Fibroblast of upper back skin (primary cell): ENCODE measurements at places on chromosomes 7 and 10.

DNA sequence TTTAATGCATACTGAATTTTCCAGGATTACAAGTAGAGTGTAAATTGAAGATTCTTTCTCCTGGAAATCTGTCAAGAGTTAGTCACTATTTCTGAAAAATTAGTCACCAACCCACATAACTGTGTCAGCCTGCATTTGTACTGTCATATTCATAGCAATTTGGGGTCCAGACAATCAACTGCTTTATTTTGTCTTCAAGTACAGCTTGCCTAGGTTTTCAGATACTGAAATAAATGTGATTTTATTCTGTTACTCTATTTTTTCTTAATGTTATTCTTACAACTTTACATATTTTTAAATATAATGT lies 55.1 kb downstream of the CUBN start:
- peak; percentile 71 for DNase-seq

GRCh38 chr7:103594186-103594585 lies 148.2 kb upstream of the SLC26A5 start:
- DNase-seq, result no peak

- no peak for DNase-seq
These were observed 2.9 kb downstream of the FAM24B start for GRCh38 chr10:122876467-122876855.

- no peak for DNase-seq
These were observed 244.3 kb downstream of the PHF14 start for GRCh38 chr7:11217848-11218565.

DNA sequence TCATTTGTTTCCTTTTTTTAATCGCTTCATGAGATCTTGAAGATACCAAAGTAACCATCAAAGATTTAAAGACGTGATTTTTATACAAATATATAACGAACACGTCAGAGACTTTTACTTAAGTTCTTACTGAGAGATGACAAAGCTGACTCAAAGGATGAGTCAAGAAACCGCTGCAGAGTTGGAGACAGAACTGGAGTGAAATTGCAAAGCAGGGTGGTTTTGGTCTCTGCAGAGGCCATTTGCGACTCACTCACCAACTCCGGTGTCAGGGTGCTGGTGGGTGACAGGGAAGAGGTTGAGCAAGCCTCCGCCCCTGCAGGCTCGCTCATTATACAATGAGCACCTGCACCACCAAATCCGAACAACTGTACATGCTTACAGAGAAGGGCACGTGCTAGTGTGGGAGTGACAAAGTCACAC lies 75.2 kb downstream of the DNAJB6 start:
- peak; percentile 79 for DNase-seq

DNA sequence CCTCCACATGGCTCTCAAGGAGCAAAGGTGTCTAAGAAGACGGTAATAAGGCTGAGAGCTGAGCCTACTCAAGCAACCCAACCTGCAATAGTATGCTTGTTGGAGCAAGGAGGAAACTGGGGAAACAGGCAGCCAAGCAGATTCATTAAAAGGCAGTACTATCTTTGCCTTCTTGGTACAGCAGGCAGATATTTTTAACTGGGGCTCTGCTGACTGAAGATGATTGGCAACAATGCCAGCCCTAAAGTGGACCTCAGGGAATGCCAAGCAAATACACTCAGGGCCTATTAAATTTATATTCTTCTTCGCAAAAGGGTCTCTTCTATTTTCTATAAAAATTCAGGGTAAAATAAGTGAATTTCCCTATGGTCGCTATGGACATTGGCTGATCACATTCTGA lies 109.4 kb upstream of the PCGF5 start:
- no peak for DNase-seq

DNA sequence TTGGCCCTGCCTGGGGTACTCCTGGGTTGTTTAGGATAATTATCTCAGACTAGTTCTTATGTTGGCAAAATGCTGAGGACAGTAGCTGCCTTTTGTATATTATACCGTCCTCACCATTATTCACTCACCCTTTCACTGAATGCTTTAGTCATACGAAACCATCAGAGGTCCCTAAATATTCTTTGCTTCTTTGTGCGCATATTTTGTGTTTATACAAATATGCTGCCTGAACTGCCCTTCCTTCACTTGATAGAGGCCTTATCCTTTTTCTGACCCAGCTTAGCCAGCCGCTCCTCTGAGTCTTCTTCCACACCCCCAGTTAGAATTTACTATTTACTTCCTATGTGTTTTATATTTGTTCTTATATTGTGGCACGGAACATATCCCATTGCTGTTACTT lies 70.2 kb upstream of the OSBPL3 start:
- DNase-seq, result no peak

GRCh38 chr10:95988702-95989101 lies 54.7 kb upstream of the CCNJ start:
- no peak for DNase-seq

- DNase-seq, result no peak
These were observed 68.8 kb downstream of the OAT start for GRCh38 chr10:124349996-124350280.

DNA sequence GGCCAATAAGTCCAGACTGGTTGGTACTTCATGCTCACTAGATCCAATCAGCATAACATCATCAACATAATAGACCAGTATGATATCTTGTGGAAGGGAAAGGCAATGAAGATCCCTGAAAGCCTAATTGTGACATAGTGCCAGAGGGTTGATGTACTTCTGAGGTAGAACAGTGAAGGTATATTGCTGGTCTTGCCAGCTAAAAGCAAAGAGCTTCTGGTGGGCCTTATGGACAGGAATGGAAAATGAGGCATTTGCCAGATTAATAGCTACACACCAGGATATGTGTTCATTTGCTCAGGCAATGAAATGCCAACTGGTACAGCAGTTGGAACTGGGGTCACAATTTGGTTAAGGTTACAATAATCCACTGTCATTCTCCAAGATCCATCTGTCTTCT lies 156.4 kb downstream of the HTR7 start:
- DNase-seq, result no peak

DNA sequence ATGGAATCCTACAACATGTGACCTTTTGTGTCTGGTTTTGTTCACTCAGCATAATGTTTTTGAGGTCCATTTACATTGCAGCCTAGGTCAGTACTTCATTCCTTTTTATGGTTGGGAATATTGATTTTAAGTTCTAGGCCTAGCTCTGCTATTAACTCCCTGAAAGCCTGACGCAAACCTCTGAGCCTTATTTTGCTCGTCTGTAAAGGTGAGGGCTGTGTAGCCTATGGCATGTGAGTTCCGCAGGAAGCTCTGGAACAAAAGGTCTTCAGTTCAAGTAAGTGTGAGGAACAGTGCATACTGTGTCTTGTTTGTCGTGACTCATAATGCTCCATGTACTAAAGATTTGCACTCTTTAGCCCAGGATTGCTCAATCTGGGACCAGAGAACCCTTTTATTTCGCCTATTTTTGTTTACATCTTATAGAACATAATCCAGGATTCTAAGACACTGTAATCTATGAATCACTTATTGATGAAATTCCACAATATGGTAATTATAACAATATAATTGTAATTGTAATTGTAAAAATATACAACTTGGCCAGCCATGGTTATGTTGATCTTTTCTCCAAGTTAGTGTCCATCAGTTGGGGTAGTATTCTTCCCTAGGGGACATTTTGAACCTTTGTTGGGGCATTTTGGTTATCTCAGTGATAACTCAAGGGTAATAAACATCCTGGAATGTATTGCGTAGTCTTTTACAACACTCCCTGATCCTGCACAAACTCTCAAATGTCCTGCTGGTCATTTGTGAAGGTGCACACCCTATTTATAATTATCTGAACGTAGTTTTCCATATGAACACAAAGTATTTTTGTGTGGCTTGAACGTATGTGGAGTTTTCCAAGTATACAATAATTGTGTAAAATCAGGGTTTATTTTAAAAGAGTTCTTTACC lies 184.7 kb downstream of the VTI1A start:
- DNase-seq, result no peak

DNA sequence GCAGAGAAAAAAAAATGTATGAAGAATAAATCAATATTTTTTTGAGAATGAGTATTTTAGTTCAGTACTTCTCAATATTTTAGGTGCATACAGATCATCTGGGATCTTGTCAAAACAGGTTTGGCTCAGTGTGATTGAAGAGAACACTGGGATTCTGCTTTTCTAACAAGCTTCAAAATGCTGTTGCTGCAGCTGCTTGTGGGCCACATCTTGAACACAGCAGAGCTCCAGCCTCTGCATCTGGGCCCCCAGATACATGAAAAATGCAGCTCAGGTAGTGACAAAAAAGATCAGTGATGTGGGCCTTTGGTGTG lies 1177.1 kb upstream of the C7orf33 start:
- DNase-seq, result no peak
